Activated T-helper 1 cell treated with anti-CD3 and anti-CD28 coated beads, Interleukin-2, amount 50 U/mL, for 16 hours (primary cell): ENCODE measurements at places on chromosomes 2 and 18.

- DNase-seq, result no peak
Observed at GRCh38 chr18:875912-876311, 28.8 kb upstream of the ADCYAP1 start.

- DNase-seq, result no peak
Observed at GRCh38 chr2:159050426-159050825, 82.0 kb downstream of the TANC1 start.

GRCh38 chr2:241223211-241224017 is 34.9 kb downstream of the ANO7 start:
- DNase-seq, result no peak

DNA sequence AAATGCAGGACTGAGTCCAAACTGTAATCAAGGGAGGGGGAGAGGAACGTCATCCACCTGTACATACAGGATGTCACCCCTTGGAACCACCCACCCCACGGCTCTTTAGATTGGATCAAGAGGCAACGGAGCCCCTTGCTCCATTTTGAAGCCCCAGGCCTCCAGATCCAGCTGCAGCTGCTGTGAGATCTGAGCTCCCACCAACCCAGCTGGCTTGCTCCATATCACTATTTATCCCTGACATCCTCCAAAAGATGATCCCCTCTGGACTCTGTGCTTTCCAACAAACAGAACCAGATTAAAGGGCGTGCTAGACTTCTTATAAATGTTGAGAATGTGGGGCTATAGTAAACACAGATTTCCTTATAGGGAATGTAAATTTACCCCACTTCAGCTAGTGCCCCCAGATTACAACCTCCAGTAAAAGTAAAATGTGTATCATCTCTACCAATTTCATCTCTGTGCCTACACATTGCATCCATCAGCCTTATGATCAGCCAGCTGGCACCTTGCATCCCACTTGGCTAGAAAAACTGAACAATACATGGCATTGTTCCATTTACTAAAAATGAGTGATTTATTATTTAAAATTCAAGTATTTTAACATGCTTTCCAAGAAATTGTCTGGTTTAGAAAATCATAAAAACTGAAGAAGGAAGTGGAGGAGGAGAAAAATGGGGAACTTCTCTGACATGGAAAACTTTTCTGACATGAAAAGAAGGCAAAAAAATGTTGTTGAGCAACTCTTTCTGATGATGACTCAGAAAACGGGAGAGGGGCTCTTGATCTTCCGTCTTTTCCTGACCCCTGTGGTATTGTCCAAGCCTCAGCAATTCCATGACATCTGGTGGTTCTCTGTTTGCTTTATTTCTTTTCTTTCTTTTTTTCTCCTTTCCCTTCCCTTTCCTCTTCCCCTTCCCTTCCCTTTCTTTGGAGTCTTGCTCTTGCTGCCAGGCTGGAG is 262.6 kb upstream of the THUMPD2 start:
- no peak for DNase-seq

GRCh38 chr18:35026407-35027061 is 14.7 kb upstream of the MAPRE2 start:
- no peak for DNase-seq

GRCh38 chr18:47163241-47163640 is 12.9 kb downstream of the IER3IP1 start:
- no peak for DNase-seq

DNA sequence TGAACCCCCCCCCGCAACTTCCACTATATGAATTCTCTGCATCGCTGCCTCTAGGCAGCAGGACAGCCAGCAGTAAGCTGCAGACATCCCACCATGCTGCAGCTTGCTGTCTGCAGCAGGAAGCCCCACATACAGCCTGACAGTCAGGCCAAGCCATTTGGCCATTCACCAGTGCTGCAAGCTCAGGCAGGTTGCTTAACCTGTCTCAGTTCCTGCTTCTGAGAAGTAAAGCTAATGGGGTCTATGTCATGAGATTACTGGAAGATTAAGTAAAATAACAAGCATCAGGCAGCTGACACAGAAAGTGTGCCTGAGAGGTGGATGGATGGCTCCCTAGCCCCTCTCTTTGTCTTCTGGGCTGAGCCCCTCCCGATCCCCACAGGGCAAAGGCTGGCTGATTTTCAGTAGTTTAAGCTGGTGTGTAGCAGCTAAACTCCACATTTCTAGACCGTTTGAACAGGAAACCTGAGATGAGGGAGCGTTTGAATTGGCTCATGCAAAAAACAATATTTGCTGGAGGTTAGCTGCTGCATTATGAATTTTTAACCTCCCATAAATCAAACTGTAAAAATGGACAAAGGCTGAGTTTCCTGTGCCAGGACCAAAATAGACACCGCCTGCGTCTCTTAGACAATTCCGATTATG is 193.8 kb upstream of the ARL4C start:
- DNase-seq, result no peak

- no peak for DNase-seq
Observed at GRCh38 chr2:66885775-66886383, 451.0 kb downstream of the MEIS1 start.

GRCh38 chr2:39991298-39991697 is 212.2 kb upstream of the THUMPD2 start:
- DNase-seq, result no peak

DNA sequence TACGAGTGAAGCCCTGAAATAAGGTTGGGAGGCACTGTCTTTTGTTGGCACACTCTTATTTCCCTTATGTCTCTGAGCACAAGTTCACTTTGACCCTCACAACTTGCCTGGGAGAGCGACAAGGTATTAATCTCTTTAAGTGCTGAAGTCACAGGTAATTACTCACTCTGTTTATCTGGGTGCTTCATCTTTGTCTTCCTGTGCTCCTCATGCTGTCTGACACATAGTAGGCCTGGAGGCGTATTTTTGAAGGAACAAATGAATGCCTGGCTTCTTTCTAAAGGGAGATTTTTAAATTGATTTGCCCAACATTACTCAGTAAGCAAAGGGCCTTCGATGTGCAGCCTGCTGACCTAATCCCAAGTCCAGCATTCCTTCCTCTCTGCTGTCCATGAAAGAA is 507.1 kb upstream of the TNP1 start:
- no peak for DNase-seq

DNA sequence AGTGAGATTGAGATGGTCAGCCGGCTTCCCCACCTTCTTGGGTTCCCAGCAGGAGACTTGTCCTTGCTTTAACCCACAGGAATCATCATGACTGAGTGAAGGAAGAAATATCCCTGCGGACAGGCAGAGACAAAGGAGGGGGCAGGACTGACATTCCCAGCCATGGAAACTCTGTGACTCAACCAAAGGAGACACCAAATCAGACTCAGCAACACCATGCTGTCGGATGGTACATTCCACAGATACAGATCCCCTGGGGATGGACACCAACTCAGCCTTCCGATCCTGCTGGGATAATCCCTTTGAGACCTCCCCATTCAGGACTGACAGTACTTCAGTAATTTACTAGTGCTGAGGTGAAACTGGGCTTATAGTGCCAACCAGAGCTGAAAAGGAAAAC is 518.3 kb downstream of the XIRP2 start:
- DNase-seq, result no peak

DNA sequence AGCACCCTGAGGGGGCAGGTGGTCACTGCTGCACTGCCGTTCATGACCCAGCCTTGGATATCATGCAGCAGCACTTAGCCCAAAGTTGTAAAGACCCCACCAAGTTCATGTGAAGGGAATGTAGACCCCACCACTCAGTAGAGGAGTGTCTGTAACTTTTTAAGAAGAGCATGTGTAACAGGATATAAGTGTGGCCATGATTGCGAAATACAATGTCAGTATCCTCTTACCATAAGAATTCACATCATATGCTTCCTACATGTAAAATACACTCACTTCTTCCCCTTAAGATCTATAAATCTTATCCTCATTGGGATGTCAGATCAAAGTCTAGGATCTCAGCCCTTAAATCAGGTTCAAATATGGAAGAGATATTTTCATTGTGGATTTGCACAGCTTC is 276.9 kb downstream of the PTPRM start:
- no peak for DNase-seq

DNA sequence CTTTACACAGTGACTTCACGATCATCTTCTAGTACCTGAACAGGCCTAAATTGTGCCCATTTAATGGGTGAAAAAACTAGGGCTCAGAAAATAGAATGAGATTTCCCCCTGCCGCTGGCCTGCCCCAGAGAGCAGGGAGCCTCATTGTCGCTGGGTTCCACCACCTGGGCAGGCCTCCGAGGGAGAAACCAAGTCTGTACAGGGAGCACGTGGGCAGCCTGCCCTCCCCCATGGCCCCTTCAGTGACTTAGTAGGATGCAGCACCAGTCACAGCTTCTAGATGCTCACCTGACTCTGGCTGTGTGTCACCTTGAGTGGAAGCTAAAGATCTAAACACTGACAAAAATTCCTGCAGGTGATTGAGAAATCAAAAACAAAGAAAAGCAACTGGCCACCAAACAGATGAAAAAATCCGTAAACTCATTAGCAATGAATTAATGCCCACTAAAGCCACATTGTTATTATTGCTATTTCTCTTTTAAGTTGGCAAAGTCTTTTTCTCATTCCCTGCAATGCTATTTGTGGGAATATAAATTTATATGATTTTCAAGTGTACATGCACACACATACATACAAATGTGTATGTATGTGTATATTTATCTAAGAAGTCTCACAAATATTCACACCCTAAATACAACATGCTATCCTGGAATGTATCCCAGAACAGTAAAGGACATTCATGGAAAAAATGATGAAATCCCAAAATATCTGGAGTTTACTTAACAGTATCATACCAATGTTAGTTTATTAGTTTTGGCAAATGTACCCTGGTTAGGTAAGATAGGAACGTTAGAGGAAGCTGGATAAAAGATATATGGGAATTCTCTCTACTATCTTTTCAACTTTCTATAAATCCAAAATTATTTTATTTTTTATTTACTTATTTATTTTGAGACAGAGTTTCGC is 18.7 kb upstream of the ASPRV1 start:
- no peak for DNase-seq

GRCh38 chr2:134288814-134289213 is 34.9 kb downstream of the MGAT5 start:
- DNase-seq, result no peak

- DNase-seq, result no peak
Observed at GRCh38 chr2:25418944-25419677, 77.4 kb upstream of the DNMT3A start.

DNA sequence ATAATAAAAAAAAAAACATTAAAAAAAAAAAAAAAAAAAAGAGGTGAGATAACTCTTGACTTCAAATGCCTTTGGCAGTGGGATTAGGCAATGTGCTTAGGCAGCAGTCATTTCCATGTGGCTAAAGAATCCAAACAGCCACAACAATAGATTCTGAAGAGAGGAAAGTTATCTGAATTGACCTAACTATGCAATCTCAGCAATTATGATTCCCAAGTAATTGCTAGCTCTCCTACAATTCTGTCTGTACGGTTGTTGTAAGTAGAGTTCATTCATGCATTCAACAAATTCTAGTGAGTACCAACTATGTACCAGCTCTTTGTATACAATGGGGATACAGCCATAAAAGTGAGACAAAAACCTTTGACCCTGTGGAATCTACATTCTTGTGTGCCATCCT is 3.6 kb downstream of the SRD5A2 start:
- DNase-seq, result no peak

- no peak for DNase-seq
Observed at GRCh38 chr2:95348609-95349567, 51.7 kb downstream of the KCNIP3 start.
